Renal pelvis (tissue), 12 donors: ENCODE measurements at places on chromosomes 4 and X. TPM values are rescaled to one million over a fixed set of nuclear protein-coding genes. Genes with fewer than 3 reads are reported as not detected.

TENT5D gene
- polyA plus RNA-seq, result 0.05 TPM

TKTL2 gene
- not detected for polyA plus RNA-seq

NEIL3 gene
- polyA plus RNA-seq, result 5.4 TPM

GAGE12J gene
- polyA plus RNA-seq, result not detected

FGF13 gene
- polyA plus RNA-seq, result 26.0 TPM

CCNI gene
- polyA plus RNA-seq, result 341 TPM

NPY1R gene
- 16.0 TPM for polyA plus RNA-seq

C4orf36 gene
- 1.5 TPM for polyA plus RNA-seq

TLR10 gene
- 0.59 TPM for polyA plus RNA-seq

ZNF595 gene
- polyA plus RNA-seq, result 14.4 TPM

TMEM156 gene
- polyA plus RNA-seq, result 2.7 TPM

BANK1 gene
- 2.0 TPM for polyA plus RNA-seq

DRD5 gene
- polyA plus RNA-seq, result 0.74 TPM

MEPE gene
- not detected for polyA plus RNA-seq

UGT2A1 gene
- 17.1 TPM for polyA plus RNA-seq

HTR2C gene
- 0.71 TPM for polyA plus RNA-seq

UBA6 gene
- polyA plus RNA-seq, result 56.6 TPM

TSPAN7 gene
- polyA plus RNA-seq, result 46.6 TPM

DIPK2B gene
- polyA plus RNA-seq, result 9.6 TPM

ATP2B3 gene
- polyA plus RNA-seq, result 0.28 TPM

PCDH19 gene
- 2.3 TPM for polyA plus RNA-seq

COX7B gene
- 245 TPM for polyA plus RNA-seq

GAGE1 gene
- polyA plus RNA-seq, result not detected

YIPF7 gene
- 0.51 TPM for polyA plus RNA-seq

PAGE2 gene
- polyA plus RNA-seq, result not detected

PDZD4 gene
- polyA plus RNA-seq, result 8.4 TPM

ZNF718 gene
- polyA plus RNA-seq, result 18.1 TPM

TEX13B gene
- polyA plus RNA-seq, result not detected

MAGEA12 gene
- not detected for polyA plus RNA-seq

TMEM47 gene
- 31.3 TPM for polyA plus RNA-seq

RFC1 gene
- polyA plus RNA-seq, result 77.9 TPM

KLKB1 gene
- polyA plus RNA-seq, result 2.7 TPM

RAI2 gene
- 9.8 TPM for polyA plus RNA-seq

VCX3B gene
- polyA plus RNA-seq, result 0.40 TPM

GLRA3 gene
- polyA plus RNA-seq, result 0.09 TPM

TTC29 gene
- 1.1 TPM for polyA plus RNA-seq

TEC gene
- polyA plus RNA-seq, result 4.3 TPM

ABHD18 gene
- 21.7 TPM for polyA plus RNA-seq

CXCL6 gene
- polyA plus RNA-seq, result 0.04 TPM

EDA2R gene
- 0.71 TPM for polyA plus RNA-seq

ARSH gene
- not detected for polyA plus RNA-seq

MECP2 gene
- 38.5 TPM for polyA plus RNA-seq

GPC3 gene
- polyA plus RNA-seq, result 1,259 TPM

HGFAC gene
- 2.1 TPM for polyA plus RNA-seq

RPS6KA6 gene
- polyA plus RNA-seq, result 18.9 TPM
